ENCODE measurements at places on chromosomes 7 and 10. TPM values are rescaled to one million over a fixed set of nuclear protein-coding genes. Genes with fewer than 3 reads are reported as not detected.

The LEP gene
- polyA plus RNA-seq = 0.04 TPM

The CDHR3 gene
- polyA plus RNA-seq = 6.5 TPM

The TFEC gene
- polyA plus RNA-seq = not detected

DNA sequence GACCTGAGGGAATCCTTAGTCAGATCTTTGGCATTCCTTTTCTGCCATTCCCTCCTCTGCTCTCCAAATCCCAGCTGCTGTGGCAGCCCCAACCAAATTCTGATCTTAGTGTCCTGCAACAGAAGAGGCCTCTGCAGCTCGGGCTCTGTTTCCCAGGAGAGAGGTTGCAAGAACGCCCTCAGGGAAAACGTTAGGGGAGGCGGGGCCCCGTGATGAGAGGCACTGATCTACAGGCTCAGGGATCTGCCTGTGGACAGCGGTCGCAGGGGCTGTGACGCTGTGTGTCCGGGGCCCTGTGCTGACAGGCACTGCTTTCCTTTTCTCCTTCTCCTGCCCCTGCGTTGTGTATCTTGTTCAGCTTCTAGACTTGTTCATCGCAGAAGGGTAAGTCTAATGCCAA lies 57.3 kb upstream of the DPYSL4 start:
- DNase-seq = no peak

GRCh38 chr7:132203021-132203420 lies 373.2 kb downstream of the PLXNA4 start:
- no peak for DNase-seq
